ENCODE measurements at places on chromosomes 7 and 10. TPM values are rescaled to one million over a fixed set of nuclear protein-coding genes. Genes with fewer than 3 reads are reported as not detected.

- no peak for DNase-seq
Measured at GRCh38 chr10:131098416-131098952, 213.0 kb downstream of the TCERG1L start.

GRCh38 chr7:140568021-140568813 lies 72.4 kb downstream of the DENND2A start:
- DNase-seq: no peak

Gene CPN1
- total RNA-seq: not detected

- DNase-seq: no peak
Measured at GRCh38 chr10:18500576-18500975, 150.8 kb downstream of the NSUN6 start.

- no peak for DNase-seq
Measured at GRCh38 chr7:9149499-9150082, 716.2 kb downstream of the NXPH1 start.

- DNase-seq: no peak
Measured at GRCh38 chr10:58724781-58725180, 212.1 kb downstream of the BICC1 start.

DNA sequence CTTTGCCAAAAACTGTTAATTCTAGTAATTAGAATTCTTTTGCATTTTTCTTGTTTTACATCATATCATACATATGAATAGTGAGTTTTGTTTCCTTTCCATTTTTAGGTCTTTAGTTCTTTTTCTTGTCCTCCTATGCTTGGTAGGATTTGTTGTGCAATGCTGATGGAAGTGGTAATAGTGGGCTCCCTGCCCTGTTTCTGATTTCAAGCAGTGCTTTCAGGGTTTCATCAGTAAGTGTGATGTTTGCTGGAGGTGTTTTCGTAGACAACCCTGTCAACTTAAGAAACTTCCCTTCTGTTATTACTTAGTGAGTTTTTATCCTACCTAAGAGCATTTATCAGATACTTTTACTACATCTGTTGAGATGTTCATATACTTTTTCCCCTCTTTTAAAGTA lies 50.5 kb downstream of the CSGALNACT2 start:
- DNase-seq: no peak

- DNase-seq: no peak
Measured at GRCh38 chr10:62036186-62037081, 134.9 kb downstream of the ARID5B start.

GRCh38 chr10:68423522-68423921 lies 16.4 kb upstream of the RUFY2 start:
- no peak for DNase-seq

Gene IDI2
- total RNA-seq: not detected

GRCh38 chr7:122975341-122975740 lies 20.2 kb downstream of the TAS2R16 start:
- DNase-seq: no peak

- no peak for DNase-seq
Measured at GRCh38 chr7:130896051-130896881, 162.3 kb upstream of the KLF14 start.

GRCh38 chr10:121974019-121974534 lies 940 bp downstream of the NSMCE4A start:
- no peak for DNase-seq

DNA sequence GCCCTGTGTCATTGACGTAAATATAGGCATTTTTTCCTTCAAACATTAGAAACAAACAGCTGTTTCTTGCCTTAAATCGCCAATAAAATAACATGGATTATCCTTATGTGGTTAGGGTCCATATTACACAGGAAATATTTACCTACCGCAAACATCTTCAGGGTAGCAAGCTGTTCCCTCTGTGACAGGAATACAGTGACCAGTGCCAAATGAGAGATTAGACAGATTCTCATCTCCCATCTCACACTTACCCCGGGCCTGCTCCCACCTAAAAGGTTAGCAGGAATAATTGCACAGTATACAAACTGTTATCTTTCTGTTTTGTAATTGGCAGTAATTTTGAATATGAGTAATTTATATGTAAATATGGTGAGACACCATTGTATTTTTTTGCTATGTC lies 16.5 kb downstream of the MKI67 start:
- DNase-seq: no peak

DNA sequence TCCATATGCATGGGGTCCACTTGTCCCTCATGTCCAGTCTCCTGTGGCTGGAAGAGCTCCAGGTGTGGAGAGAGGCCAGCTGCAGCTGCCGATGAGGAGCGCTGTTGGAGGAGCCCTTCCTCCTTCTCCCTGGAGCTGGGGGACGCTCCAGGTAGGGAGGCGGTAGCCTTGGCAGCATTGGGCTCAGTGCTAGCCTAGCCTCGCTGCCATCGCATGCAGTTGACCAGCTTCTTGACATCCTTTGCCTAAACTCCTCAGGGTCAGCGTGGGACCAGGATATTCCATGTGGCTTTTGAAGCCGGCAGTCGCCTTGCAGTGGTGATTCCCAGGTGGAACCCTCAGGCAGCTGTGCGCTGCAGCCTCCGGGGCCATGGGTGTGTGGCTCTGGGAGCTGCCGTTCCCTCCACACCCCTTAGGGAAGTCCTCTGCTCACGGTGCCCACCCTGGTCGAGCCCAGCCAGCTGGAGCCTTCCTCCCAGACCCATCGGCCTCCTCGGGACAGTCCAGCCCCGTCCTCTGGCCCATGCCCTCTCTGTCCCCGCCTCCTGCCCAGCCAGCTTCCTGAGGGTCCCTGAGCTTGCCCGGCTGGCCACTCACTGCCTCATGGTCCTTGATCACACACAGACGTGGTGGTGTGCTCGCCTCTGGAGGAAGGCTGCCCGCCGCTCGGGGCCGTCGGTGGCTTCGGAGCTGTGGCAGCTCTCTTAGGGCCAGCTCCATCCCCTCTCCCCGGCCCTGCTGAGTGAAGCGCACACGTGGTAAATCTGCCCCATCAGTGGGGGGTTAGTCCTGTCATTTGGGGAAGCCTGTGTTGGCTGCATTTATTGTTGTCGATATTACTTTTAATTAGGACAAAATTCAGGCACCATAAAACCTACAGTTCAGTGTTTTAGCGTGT lies 21.2 kb downstream of the INPP5A start:
- DNase-seq: no peak

GRCh38 chr10:85642082-85642420 lies 724.5 kb downstream of the GRID1 start:
- DNase-seq: no peak

- DNase-seq: no peak
Measured at GRCh38 chr7:122438006-122438405, 133.5 kb upstream of the FEZF1 start.

Gene TSPAN33
- total RNA-seq: 4.2 TPM

DNA sequence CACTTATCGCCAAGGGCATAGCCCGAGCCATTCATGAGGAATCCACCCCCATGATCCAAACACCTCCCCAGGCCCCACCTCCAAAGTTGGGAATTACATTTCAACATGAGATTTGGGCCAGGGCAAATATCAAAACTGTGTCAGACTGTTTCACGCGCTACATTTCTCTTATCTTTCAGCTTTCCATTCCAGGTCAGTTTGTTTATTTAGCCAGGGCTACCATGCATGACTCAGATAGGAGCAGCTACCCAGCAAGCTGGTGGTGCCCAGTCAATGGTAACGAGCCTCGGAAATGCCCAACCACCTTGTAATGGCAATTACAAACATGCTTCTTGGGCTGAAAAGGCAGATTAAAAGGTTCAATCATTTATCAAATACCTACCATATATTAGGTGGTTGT lies 43.6 kb upstream of the BAMBI start:
- no peak for DNase-seq

- no peak for DNase-seq
Measured at GRCh38 chr7:15288741-15289140, 273.1 kb downstream of the AGMO start.

- DNase-seq: no peak
Measured at GRCh38 chr7:1669954-1670893, at the start of gene ELFN1. Gene ELFN1, plus strand, starts transcription at chr7:1670277. Its CDS starts 74,320 bp downstream, at chr7:1744597.

DNA sequence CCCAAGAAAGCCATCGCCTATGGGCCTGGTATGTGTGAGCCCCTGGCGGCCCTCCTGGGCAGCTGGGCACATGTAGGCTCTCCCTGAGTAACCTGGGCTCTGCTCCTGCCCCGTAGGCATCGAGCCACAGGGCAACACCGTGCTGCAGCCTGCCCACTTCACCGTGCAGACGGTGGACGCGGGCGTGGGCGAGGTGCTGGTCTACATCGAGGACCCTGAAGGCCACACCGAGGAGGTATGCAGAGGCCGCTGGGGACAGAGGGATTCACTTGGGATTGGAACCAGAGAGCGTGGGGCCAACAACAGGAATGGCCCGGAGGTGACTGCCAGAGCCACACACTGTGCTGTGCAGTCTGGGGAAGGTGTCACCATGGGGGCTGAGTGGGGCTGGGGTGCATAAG lies 7.3 kb downstream of the FLNC start:
- no peak for DNase-seq

DNA sequence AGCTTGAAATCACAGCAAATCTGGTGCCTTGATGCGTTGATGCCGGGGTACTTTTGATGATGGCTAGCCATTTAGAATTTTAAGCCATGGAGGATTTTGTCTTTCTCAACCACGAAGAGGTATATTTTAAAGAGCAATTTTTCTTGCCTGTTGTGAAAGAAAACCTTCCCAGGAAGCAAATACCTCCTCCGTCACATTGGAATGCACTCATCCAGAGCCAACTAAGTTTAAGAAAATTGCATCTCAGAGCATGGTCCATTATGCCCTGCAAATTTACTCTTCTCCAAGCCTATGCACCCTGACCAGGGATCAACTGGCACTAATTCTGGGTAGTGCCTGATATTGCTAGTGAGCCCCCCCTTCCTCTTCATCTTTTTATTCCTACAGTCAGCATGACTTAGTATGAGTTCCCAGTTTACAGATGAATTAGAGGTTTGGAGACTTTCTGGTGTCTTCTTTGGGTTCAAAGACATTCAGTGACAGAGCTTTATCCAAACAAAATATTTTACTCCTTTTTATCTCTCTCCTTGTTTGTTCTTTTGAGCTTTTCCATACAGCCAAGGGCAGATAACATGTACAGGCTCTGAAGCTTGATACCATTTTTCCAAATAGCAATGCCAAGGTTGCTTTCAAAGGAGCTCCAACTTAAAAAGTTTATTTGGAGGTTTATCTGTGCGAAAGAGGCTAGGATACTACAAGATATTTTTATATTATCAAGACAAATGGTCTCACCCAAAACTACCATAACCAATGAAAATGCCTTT lies 56.6 kb upstream of the ANK3 start:
- DNase-seq: no peak

Gene RARRES2
- total RNA-seq: 0.12 TPM

DNA sequence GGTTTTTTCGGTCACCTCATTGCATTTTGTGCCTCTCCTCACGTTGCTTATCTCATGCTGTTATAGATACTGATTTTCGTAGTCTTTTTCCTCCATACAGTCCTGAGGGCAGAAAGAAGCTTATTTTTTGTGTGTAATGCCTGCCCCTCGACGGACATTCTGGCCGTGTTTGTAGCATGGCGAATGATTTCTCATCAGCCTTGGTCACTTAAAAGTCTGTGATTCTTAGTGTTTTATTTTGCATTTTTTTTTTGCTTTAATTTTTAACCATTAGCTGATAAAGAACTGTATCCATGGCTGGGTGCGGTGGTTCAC lies 469 bp upstream of the NOC3L start:
- no peak for DNase-seq

DNA sequence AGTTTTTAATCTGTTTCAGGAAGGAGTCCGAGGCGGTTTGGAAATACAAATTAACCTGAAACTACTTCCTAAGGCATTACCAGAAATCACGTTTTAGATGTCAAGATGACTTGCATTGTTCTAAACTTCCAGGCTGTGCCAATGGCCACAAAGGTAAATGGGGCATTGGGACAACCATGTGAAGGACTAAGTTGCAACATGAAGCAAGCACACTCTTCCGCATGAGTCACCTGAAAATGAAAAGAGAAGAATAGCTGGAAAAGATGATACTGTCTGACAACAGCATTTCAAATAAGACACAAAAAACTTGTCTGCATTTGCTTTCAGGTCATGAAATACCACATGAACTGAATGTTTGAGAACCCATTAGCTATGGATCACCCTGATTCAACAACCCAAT lies 262.1 kb downstream of the AHR start:
- no peak for DNase-seq

Gene SPDYE16
- total RNA-seq: 0.10 TPM

GRCh38 chr10:18236756-18237155 lies 96.5 kb downstream of the CACNB2 start:
- no peak for DNase-seq

- no peak for DNase-seq
Measured at GRCh38 chr10:93435621-93436397, 46.3 kb downstream of the MYOF start.

DNA sequence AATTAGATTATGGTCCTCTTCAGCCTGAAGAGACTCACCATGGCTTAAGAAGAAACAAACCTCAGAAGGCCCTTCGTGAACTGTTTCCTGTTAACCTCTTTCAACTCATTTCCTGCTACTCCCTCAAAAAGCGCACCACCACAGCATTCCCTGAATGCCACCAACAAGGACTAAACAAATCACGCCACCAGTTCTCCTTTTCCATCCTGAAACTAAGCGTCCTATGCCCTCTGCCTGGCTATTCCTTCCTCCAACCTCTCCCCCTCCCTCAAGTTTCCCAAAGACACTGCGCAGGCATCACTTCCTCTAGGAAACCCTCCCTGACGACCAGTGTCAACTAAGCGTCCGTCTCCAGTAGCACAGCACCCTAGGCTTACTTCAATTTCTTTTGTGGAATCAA lies 12.0 kb downstream of the YWHAG start:
- DNase-seq: no peak

Gene NOS3
- 1.8 TPM for total RNA-seq

Measured in activated naive CD4-positive, alpha-beta T cell treated with anti-CD3 and anti-CD28 coated beads, Interleukin-2, amount 50 U/mL, for 72 hours (primary cell).